Forelimb muscle (tissue), 1 donor: ENCODE measurements at places on chromosomes 5 and 9. TPM values are rescaled to one million over a fixed set of nuclear protein-coding genes. Genes with fewer than 3 reads are reported as not detected.

KCNMB1 gene
- polyA plus RNA-seq: 0.61 TPM

MAMDC2 gene
- polyA plus RNA-seq: 6.9 TPM

SPATA31D4 gene
- polyA plus RNA-seq: not detected

PCDHGB4 gene
- 1.7 TPM for polyA plus RNA-seq

ZNF367 gene
- polyA plus RNA-seq: 5.2 TPM

LVRN gene
- polyA plus RNA-seq: 3.3 TPM

TLX3 gene
- polyA plus RNA-seq: not detected

DNA sequence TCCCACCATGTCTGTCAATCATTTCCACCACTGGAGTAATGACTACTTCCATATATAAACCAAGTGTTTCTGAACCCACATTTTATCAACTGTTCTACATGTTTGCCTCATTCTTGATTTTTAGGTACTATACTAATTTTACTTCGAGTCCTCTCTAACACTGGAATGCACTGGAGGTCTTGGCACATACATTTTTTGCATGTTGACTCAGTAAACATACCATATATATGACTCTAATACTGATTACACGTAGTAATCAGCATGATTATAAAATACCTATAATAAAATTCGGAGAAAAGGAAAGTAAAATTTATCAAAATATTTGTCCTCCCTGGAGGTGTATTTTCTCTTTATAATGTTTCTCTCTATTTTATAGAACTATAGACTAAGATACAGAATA lies 621.7 kb upstream of the NUDT12 start:
- DNase-seq: no peak

DNA sequence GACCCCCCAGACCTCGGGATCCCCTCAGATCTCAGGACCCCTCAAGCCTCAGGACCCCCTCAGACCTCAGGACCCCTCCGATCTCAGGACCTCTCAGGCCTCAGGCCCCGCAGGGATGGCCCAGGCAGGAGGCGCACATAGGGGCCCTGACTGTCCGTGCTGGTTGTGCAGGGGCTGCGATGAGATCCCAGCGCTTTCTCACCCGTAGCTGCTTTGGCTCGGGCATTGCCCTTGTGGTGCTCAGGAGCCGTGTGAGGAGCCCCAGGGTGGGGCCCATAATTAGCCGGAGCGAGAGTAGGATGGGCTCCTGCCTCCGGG lies 680 bp upstream of the LPCAT1 start:
- DNase-seq: no peak

DNA sequence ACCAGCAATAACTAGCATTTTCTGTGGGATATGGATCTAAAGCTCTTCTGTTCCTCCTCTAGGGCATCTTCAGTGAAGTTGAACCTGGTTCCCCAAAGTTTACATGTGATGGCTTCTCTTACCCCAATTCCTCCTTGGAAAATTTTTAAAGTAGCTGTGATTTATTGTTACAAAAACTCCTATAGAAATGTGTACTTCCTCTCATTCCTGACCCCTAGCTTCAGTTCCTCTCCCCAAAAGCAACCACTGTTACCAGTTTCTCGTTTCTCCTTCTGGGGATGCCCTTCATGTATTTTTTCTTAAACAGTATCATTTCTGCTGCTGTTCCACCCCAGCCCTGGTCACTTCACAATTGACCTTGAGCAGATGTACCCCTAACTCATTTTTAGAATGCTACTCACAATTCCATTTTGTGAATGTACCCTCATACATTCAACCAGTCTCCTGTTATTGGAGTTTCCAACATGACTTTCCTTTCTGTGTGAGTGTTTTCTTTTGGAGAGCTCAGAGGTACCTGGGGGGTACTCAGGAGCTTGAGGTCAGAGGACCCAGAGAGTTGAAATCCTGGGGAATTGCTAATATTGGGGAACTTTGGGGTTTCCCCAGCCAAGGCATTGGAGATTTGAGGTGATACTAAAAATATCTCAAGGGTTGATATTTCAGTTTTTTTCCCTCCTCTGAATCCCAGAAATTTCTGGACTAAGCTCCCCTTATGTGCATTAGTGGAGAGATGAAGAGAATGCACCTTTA lies 18.6 kb upstream of the GLRX start:
- no peak for DNase-seq

GRCh38 chr5:175861337-175862130 lies 9.8 kb upstream of the CPLX2 start:
- DNase-seq: no peak

GRCh38 chr5:3329427-3329826 lies 266.2 kb upstream of the IRX1 start:
- DNase-seq: no peak

DNA sequence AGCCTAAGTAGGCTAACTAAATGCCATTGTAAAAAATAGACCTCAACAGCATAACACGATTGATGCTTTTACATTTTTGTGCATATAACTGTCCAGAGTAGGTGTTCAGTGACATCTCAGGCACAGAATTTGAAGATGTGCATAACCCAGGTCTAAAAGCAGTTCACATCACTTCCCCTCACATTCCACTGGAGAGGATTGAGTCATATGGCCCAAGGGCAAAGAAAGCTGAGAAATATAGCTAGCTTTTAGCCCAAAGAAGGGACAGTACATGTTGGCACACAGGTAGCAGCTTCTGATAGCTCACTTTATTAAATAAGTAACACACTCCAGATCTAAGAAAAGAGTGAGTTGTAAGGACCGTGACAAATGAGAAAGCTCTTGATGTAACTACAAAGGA lies 2259.5 kb upstream of the WWC1 start:
- DNase-seq: no peak

DNA sequence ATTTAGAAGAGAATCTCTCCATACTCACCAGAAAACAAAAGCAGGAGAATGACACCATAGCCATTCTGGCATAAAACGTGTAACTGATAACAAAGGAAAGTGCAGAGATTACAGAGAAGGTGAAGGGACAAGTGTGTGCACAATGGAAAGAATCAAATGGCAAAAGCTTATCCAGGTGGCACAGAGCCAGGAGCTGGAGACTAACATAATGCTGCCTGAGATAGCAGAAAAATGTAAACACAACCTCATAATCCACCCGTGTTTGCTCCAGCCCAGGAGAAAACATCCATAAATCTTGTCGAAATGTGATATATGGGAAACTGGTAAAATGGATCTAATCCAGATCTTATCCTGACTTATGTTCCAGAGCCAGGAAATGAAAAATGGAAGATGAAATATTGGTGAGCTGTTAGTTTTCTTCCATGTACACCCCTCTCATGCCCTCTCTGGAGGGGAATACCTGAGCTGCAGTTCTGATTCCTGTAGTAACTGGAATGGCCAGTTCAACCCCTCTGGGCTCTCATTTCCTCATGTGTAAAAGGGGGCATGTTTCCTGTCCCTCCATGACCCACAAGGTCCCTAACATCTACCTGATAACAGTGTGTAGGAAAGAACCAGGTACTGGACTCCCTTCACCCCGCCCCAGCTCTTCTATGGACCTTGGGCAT lies 212.3 kb upstream of the DAPK1 start:
- DNase-seq: no peak

DNA sequence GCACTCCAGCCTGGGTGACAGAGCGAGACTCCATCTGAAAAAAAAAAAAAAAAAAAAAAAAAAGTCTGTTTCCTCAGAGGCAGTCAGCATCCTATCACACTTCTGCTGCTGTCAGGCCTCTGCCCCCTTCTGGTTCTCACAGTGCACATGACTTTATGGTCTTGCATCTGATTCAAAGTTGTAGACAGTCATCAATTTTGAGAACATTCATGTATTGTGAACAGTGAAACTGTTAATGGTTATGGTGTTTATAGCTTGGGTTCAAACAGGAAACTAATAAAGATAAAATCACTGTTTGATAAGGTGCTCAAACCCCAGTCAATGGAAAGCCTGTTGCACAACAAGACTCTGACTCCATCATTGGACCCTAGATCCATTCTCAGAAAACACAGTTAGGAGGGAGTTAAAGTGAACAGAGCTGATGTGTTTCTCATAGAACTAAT lies 61.4 kb downstream of the FOXD1 start:
- no peak for DNase-seq

- no peak for DNase-seq
These were observed 27.1 kb upstream of the GOLPH3 start for GRCh38 chr5:32201122-32201753.

DNA sequence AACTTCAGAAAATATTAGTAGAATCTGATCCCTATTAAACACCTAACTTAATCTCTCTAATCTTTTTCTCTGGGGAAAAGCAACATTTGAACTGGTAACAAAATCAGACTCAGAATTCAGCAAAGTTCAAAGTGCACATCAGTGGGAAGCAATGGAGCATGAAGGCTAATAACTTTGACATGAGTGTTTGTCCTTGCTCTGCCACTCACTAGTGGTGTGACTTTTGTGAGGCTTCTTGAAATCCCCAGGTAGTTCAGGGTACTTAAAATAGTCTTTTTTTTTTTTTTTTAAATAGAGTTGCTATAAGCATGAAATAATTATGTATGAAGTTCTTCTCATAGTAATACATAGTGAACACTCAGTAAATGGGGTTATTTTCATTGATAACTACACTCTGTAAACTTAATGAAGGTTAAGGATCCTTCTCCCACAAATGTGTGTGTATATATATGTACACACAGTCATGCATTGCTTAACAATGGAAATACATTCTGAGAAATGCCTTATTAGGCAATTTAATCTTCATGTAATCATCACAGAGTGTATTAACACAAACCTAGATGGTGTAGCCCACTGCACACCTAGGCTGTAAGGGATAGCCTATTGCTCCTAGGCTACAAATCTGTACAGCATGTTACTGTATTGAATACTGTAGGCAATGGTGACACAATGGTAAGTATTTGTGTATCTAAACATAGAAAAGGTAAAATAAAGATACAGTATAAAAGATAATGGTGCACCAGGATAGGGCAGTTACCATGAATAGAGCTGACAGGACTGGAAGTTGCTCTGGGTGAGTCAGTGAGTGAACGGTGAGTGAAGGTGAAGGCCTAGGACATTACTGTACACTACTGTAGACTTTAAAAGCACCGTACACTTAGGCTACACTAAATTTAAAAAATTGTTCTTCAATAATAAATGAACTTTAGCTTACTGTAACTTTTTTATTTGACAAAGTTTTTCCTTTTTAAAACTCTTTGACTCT lies 73.3 kb upstream of the HMHB1 start:
- DNase-seq: no peak

DNA sequence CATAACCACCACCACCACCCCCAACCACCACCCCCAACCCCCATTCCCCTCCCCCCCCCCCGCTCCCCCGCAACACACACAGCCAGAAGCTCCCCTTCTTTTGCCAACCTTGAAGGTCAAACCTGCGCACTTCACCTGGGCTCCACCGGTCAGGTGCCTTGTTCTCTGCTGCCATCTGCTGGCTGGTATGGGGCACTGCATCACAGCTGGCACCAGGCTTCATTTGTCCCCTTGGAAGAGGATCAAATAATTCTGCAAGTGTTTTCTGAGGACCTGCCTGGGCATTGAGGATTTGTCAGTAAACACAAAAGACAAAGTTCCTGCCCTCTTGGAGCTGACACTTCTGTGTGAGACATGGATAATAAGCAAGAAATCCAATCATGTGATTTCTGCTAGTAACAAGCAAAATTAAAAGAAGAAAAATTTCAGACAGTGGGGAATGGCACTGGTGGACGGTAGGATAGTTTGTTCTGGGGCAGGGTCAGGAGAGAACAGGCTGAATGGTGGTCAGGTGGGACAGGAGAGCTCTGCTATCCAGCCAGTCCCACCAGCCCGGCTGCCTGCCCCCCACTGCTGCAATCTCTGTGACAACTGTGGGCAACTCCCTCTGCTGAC lies 55.6 kb upstream of the LMX1B start:
- peak; percentile 6 for DNase-seq

DNA sequence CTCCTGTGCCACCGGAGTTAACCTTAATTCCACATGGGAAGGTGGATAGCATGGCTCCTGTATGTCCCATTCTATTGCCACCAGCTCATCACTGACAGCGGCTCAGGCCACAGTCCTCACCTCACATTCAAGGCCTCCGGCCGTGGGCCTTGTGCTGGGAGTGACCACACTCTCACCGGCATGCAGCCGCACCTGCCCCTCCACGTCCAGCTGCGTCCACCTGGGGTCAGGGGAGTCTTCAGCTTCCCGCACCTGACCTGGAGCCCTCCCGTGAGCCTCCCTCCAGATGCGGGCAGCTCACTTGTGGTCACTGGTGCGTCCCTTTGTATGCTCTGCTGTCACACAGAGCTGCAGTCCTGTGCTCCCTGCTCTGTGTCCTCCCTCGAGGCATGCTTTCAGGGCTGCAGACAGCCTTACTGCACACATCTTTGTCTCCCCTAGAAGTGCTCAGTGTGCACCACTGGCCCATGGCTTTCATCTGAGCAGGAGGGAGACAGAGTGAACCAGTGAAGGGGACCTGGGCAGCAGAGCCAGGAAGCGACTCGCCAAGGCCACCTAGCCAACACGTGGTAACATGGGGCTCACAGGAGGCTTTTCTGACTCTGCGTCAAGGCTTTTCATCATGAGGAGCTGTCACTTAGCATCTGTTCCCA lies 210.1 kb downstream of the ERCC6L2 start:
- DNase-seq: no peak

DNA sequence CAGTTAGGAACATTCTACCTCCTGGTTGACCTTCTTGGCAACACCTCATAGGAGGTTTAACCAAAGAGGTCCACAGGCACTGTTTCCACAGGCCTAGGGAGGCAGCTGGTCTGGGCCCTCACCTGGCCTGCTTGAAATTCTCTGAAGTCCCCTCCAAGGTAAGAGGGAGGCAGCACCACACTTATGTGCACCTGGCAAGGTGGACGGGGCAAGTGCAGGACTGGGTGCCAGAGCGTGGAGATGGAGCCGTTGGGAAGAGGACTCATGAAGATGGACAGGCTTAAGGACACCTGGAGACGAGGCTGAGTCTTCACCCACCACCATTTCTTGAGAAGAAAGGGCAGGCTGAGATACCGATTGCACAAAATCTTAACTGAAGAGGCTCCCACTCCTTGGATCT lies 6.6 kb upstream of the BARHL1 start:
- DNase-seq: no peak

GRCh38 chr9:14911046-14911445 lies 818 bp upstream of the FREM1 start:
- DNase-seq: no peak

DNA sequence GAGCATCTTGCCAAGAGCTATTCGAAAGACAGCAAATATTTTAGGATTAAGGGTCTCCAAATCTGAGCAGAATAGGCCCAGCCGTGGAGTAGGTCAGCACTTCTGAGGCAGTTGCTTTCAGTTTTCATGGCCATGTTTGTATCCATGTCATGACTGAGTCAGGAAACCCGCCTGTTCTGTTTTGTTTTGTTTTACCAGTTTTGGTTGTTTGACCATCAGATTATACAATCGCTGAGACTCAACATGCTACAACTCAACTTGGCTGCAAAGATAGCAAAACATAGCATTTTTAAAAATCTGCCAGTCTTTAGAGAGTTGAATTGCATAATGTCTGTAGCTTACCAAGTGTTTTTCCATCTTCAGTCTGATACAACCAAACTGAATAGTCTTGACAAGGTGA lies 185.1 kb upstream of the ZNF462 start:
- DNase-seq: no peak
